Type B pancreatic cell (in vitro differentiated cells): ENCODE measurements at places on chromosomes 3 and 15. TPM values are rescaled to one million over a fixed set of nuclear protein-coding genes. Genes with fewer than 3 reads are reported as not detected.

DNA sequence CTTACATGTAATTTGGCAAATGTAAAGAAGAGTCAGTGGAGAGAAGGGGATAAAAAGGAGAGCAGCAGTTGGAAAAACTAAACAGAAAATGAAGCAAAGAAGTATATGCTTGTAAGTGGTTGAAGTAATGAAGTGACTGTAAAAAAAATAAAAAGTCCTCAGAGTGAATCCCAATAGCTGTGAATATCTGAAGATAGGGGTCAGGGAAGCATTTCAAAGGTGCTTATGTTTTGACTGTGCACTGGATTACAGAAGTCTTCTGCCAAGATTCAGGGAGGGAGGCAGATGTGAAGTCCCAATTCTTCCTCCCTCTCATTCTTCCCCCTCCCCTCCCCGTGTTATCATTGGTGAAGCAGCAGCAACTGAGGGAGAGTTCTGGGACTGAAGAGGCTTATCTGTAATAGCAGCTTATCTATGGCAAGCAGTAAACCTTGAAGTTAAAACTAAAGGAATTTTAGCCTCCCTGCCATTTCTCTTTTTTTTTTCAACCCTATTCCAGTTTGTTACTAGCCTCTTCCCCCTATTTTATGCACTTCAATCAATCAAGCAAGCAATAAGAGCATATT is 597.9 kb downstream of the IGSF11 start:
- DNase-seq, result no peak

GRCh38 chr3:8567784-8568575 is 66.4 kb downstream of the LMCD1 start:
- DNase-seq, result no peak

Gene SUSD5
- total RNA-seq, result 0.64 and 3.3 TPM in 2 replicates

Gene GOLGA8R
- total RNA-seq, result 0.95 and 1.8 TPM in 2 replicates
